ENCODE measurements at places on chromosomes 1 and 21. TPM values are rescaled to one million over a fixed set of nuclear protein-coding genes. Genes with fewer than 3 reads are reported as not detected.

DNA sequence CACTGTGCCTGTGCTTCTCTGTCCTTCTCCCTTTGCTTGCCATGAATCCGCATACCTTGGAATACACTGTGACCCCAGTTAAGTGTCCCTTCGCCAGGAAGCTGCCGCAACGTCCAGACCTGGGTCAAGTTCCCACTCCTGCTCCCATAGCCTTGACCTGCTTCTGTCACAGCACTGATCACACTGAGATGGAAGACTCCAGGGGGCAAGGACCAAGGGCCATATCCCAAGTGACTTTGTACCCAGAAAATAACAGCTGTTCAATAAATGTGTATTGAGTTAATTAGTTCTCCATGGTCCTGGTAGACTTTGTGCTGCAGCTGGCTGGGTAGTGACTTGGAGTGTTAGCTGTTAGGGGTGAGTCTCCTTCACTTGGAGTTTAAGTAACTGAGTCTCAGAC is 25.8 kb downstream of the SLC5A9 start:
- DNase-seq = no peak

CYP4A11 gene
- polyA plus RNA-seq = 58.8 TPM

DNA sequence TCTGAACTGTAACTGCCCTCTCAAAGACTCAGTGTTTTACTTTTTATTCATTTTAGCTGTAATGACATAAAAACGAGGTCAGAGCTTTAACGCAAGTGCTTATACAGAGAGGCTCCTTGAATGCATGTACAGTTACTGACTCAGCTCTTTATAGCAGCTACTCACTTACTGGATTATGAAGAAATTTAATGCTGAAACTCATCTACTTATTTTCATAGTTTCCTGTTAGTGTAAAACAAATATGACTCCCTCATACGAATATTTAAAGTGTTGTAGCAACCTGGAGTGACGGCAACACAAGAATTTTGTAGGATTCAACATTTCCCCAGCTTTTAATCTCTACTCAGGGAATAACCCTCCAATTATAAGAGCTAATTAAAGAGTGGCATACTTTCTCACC is 32.7 kb downstream of the ADSS2 start:
- DNase-seq = no peak

DNA sequence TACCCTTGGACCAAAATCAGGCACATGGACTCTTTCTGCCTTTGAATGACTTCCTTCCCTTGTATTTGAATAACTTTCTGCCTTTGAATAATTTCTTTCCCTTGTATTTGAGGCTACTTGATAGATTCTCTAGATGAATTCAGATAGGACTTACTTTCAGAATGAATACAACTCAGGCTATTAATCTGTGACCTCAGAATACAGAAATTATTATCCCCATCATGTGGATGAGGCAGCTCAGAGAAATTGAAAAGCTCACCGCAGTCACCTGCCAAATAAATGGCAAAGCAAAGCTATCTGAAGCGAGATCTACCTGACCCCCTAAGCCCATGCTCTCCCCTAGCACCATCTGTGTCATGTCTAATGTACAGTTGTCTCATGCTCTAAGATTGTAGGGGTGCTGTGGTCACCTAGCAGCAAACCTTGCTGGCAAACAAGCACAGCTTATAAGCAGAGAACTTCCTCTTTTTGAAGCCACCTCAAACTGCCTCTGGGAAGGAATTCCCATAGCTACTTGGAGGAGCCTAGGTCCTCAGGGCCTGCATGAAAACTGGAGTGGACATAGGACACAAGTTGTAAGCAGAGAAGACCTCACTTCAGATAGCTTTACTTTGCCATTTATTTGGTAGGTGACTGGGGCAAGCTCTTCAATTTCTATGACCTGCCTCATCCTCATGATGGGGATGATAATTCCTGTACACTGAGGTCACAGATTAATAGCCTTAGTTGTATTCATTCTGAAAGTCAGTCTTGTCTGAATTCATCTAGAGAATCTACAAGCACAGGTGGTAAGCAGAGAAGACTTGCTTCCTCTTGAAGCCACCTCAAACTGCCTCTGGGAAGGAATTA is 66.1 kb downstream of the FASLG start:
- no peak for DNase-seq

GRCh38 chr1:53122961-53123413 is 19.5 kb downstream of the SLC1A7 start:
- DNase-seq = no peak

HPCAL4 gene
- polyA plus RNA-seq = 0.62 TPM

GRCh38 chr1:245407983-245408382 is 253.2 kb downstream of the KIF26B start:
- DNase-seq = no peak

DNA sequence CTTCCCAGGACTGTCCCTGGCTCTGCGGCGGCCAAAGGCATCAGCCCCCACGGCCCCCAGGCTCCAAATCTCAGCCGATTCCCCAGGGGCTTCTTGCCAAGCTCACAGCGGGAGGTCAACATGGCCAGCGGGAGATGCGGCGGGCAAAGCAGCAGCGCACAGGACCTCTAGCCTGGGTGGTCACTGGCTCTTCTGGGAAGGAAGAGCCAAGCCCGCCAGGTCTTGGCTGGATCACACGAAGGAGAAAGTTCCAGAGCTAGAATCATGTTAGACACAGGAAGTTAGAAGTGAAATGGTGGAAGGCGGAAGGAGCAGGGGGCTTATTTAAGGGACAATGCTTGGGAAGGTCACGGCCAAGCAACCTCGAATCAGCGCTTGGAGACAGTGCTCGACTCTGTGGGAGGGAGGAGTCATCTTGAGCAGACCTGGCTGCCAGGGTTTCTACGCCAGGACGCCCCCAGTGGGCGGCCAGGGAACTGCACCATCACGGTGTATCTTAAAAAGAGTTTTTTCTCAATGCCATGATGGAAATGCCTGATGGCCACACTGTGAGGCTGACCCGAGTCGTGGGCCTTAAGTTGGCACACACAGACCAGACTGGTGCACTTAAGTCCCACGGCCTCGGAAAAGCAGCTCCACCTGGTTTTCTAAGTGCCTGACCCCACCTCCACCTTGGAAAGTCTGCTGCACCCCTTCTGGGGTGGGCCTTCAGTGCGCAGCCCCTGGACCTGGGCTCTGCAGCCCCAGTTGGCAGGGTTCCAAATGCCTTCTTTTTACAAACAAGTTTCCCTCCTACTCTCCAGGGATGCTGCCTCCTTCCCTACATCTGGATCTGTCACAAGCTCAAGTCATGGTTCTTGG is 29.3 kb downstream of the SLC66A1 start:
- peak; percentile 55 for DNase-seq

DNA sequence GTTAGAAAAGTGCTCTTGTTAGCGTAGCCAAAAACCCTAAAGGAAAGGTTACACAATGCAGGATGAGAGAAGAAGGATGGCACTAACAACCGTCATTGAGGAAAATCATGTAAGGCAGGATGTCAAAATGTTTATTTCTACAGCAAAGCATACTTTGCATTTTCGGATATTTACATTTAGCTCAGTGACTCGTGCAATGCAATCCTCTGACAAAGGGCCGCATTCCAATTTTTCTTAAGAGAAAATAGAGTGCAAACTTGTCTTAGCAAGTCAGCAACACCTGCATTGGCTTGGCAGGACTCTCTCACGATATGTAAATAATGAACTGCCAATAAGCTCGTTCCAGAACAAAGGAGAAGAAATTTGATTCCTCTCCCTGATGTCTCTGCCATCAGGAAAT is 33.3 kb downstream of the TIAM1 start:
- no peak for DNase-seq

- no peak for DNase-seq
Observed at GRCh38 chr1:160747717-160748116, 8.7 kb downstream of the SLAMF7 start.

FMO5 gene
- polyA plus RNA-seq = 7.9 TPM

DNA sequence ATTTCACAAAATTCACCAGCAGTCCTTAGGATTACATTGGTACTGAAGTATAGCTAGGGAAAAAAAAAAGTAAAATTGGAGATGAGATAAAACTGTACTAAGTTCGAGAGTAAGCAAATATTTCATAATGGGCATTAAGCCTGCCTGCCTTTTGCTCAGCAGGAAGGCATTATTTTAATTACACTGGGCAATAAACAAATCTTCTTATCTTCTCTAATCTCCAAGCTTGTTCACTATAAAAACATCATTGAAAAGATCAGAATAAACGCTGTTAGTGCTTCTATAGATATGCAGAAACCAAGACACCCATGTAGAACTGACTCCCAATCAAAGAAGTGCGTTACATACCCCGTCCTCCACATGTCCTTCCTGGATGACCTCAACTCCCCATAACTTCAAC is 174.2 kb upstream of the CHODL start:
- DNase-seq = no peak

DNA sequence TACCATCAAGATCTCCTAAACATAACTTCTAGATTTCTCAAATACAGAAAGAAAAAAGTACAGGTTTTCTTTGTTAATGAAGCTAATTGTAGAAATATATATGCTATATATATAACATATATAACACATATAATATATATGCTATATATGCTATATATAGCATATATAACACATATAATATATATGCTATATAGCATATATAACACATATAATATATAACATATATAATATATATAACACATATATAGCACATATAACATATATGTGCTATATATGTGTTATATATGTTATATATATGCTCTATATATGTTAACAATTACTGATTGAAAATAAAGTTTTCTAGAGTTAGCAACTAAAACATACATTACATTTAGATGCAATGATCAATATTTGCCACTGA is 34.8 kb downstream of the RGS21 start:
- DNase-seq = no peak

Measured in renal pelvis (tissue), 12 donors.